ENCODE measurements at places on chromosomes 6 and 20. TPM values are rescaled to one million over a fixed set of nuclear protein-coding genes. Genes with fewer than 3 reads are reported as not detected.

The BHLHE23 gene
- not detected for total RNA-seq

The STMND1 gene
- not detected for total RNA-seq

The MYBL2 gene
- total RNA-seq: 99.8 TPM

The FHL5 gene
- total RNA-seq: not detected

The SYNCRIP gene
- total RNA-seq: 191 TPM

The HEY2 gene
- total RNA-seq: not detected

The RNF182 gene
- not detected for total RNA-seq

The CDKN1A gene
- 31.3 TPM for total RNA-seq

The PLTP gene
- total RNA-seq: 5.6 TPM

The FAM162B gene
- total RNA-seq: not detected

The FOXF2 gene
- not detected for total RNA-seq

The C6orf52 gene
- 2.4 TPM for total RNA-seq

The CALHM4 gene
- total RNA-seq: not detected

The MOXD1 gene
- total RNA-seq: not detected

The SAYSD1 gene
- 14.1 TPM for total RNA-seq

The PTCHD4 gene
- not detected for total RNA-seq

The CNPY3 gene
- total RNA-seq: 34.3 TPM

The PKIB gene
- total RNA-seq: 2.5 TPM

- no peak overlapping the region for H3K4me3 ChIP-seq
- no peak overlapping the region for H3K27ac ChIP-seq
- H3K36me3 ChIP-seq: no peaks in the 10 kb centered on the region
- no peaks in the 10 kb centered on the region for H3K27me3 ChIP-seq
Measured at GRCh38 chr20:41627001-41627495, 8.9 kb upstream of the CHD6 start.

DNA sequence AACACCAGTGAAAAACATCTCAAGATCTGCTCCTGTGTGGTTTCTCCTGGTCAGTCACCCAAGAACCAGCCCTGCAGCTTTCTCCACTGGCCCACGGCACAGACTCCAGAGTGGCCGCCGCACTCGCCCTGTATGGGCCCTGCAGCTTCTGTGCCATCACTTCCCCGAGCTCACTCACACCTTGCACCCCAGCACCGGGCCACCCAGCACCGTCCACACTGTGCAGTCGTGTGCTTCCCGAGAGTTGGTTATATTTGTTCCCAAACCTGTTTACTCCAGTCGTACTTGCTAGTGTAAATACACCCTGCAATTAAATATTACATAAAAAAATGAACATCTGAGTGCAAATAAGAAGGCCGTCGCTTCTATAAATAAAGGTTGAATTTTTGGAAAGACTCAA is 341.7 kb downstream of the CDH26 start:
- no peaks in the 10 kb centered on the region for H3K4me1 ChIP-seq
- H3K36me3 ChIP-seq: no peaks in the 10 kb centered on the region
- H3K27me3 ChIP-seq: no peaks in the 10 kb centered on the region

DNA sequence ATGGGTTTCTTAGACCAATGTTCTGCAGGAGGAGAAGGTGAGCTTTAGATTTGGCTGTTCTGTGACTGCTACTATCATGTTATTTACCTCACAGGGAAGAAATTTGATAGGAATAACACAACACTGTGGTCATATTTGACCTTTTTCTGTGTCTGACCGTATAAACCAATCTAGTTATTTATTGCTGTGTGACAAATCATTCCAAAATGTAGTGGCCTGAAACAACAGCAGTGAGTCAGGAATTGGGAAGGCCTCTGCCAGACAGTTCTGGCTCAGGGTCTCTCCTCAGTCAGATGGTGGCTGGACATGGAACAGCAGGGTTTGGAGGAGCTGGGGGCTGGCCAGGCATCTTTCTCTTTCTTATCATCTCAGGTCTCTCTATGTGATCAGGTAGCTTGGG is 33.0 kb downstream of the RIPOR2 start:
- no peak for DNase-seq
- H3K27ac ChIP-seq: peak overlapping the region; percentile 78
- H3K4me3 ChIP-seq: no peak overlapping the region
- peaks cover 92% of the 10 kb centered on the region for H3K4me1 ChIP-seq
- no peaks in the 10 kb centered on the region for H3K27me3 ChIP-seq

- H3K36me3 ChIP-seq: no peaks in the 10 kb centered on the region
- DNase-seq: no peak
- H3K4me3 ChIP-seq: no peak overlapping the region
- no peaks in the 10 kb centered on the region for H3K4me1 ChIP-seq
- no peak overlapping the region for H3K27ac ChIP-seq
- no peaks in the 10 kb centered on the region for H3K27me3 ChIP-seq
Measured at GRCh38 chr6:55399351-55399750, 72.1 kb downstream of the GFRAL start.

DNA sequence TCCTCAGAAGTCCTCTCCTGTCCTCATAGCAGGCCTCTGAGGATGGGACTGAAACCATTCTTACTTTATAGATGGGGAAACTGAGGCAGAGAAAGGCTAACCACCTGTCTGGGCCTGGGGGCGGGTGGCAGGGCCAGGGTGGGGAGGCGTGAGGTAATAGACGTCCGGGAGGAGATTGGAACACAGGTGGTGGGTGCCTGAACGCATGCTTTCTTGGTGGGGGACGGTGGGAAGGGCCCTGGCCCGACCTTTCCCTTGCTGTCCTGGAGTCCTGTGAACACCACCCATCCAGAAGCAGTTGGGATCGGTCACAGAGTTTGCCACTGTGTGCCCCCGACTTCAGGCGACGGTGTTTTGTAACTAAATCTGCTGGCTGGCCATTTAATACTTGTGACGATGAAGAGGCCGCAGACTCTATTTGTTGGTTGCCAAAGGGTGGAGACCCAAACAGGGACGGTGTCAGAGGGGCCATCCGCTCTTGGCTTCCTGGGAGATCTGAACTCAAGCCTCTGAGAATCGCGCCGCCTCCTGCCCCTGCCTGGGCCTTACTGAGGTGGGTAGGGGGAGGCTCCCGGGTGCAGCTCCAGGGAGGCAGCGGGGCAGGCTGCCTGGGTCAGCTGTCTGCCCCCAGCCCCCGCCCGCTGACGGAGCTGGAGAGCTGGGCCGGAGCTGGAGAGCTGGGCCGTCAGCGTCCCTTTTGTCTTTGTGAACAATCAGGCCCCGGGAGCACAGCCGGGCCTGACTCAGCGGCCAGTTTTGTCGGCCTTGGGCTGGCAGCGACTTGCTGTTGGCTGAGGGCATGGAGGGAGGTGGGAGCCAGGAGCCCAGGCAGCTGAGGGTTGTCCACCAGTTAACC is 4.1 kb downstream of the RBM38 start:
- no peak overlapping the region for H3K4me3 ChIP-seq
- DNase-seq: no peak
- peak overlapping the region; percentile 95 for H3K27ac ChIP-seq
- H3K27me3 ChIP-seq: no peaks in the 10 kb centered on the region
- H3K4me1 ChIP-seq: peaks cover 72% of the 10 kb centered on the region
- peaks cover 75% of the 10 kb centered on the region for H3K36me3 ChIP-seq

DNA sequence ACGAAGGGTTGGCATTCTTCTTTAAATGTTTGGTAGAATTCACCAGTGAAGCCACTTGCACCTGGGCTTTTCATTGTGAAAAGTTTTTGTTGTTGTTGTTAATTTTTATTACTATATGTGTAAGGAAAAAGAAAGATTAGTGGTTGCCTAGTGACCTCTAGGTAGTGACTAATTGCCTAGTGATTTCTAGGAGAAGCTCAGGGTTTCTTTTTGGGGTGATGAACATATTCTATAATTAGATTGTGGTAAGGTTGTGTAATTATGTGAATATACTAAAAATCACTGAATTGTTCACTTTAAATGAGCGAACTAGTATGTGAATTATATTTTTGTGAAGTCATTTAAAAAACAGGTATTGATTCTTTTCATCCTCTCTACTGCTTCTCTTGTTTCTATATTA is 123.8 kb upstream of the TMEM170B start:
- no peaks in the 10 kb centered on the region for H3K36me3 ChIP-seq
- H3K4me1 ChIP-seq: peaks cover 52% of the 10 kb centered on the region
- H3K27ac ChIP-seq: peak overlapping the region; percentile 69
- H3K4me3 ChIP-seq: no peak overlapping the region

GRCh38 chr6:98486057-98486456 is 348.3 kb upstream of the POU3F2 start:
- no peak overlapping the region for H3K27ac ChIP-seq
- no peaks in the 10 kb centered on the region for H3K27me3 ChIP-seq
- no peaks in the 10 kb centered on the region for H3K4me1 ChIP-seq
- no peak for DNase-seq

GRCh38 chr6:659716-660581 is 3.0 kb upstream of the HUS1B start:
- peaks cover 61% of the 10 kb centered on the region for H3K4me1 ChIP-seq
- no peaks in the 10 kb centered on the region for H3K27me3 ChIP-seq
- no peak overlapping the region for H3K4me3 ChIP-seq

- no peaks in the 10 kb centered on the region for H3K27me3 ChIP-seq
- H3K4me3 ChIP-seq: no peak overlapping the region
- no peak for DNase-seq
- H3K36me3 ChIP-seq: peaks cover 37% of the 10 kb centered on the region
- H3K27ac ChIP-seq: no peak overlapping the region
Measured at GRCh38 chr20:50141018-50141675, 12.4 kb downstream of the PEDS1 start.

- DNase-seq: no peak
- H3K4me3 ChIP-seq: no peak overlapping the region
- no peaks in the 10 kb centered on the region for H3K4me1 ChIP-seq
- no peaks in the 10 kb centered on the region for H3K27me3 ChIP-seq
- H3K27ac ChIP-seq: no peak overlapping the region
Measured at GRCh38 chr6:16336056-16336818, 97.8 kb downstream of the GMPR start.

GRCh38 chr6:36593569-36594028 is 563 bp upstream of the SRSF3 start:
- peaks cover 15% of the 10 kb centered on the region for H3K4me1 ChIP-seq
- H3K4me3 ChIP-seq: peak overlapping the region; percentile 88
- peak; percentile 68 for DNase-seq
- no peaks in the 10 kb centered on the region for H3K27me3 ChIP-seq
- H3K36me3 ChIP-seq: peaks cover 45% of the 10 kb centered on the region

GRCh38 chr20:7196481-7196880 is 429.0 kb downstream of the BMP2 start:
- no peak for DNase-seq
- no peak overlapping the region for H3K27ac ChIP-seq
- no peaks in the 10 kb centered on the region for H3K27me3 ChIP-seq
- no peaks in the 10 kb centered on the region for H3K4me1 ChIP-seq
- no peaks in the 10 kb centered on the region for H3K36me3 ChIP-seq

- H3K27me3 ChIP-seq: peaks cover 2% of the 10 kb centered on the region
- peaks cover 7% of the 10 kb centered on the region for H3K4me1 ChIP-seq
- no peak overlapping the region for H3K4me3 ChIP-seq
Measured at GRCh38 chr20:52918311-52918710, 53.8 kb upstream of the TSHZ2 start.

DNA sequence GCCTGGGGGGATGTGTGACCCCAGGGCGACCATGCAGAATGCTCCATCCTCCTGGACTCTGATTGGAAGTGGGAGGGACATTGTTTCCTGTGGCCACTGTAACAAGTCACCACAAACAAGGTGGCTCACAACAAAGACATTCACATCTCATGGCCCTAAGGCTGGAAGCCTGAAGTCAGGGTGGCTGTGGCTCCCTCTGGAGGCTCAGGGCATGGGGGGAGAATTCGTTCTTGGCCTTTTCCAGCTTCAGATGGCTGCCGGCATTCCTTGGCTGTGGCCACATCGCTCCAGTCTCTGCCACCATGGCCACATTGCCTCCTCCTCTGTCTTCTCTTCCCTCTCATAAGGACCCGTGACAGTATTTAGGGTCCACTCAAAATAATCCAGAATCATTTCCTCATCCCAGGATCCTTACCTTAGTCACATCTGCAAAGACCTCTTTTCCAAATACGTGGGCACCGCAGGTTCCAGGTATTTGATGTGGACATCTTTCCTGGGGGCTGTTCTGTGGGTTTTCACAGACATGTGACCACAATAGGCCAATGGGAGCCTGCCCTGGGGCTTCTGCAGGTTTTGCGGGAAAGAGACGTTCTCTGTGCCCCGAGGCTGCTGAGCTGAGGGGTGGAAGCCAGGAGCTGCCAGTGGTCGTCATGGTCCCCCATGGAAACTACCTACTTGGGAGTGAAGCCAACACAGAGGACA is 249.3 kb downstream of the PREX1 start:
- no peaks in the 10 kb centered on the region for H3K36me3 ChIP-seq
- H3K4me1 ChIP-seq: no peaks in the 10 kb centered on the region
- DNase-seq: no peak
- H3K27ac ChIP-seq: no peak overlapping the region

DNA sequence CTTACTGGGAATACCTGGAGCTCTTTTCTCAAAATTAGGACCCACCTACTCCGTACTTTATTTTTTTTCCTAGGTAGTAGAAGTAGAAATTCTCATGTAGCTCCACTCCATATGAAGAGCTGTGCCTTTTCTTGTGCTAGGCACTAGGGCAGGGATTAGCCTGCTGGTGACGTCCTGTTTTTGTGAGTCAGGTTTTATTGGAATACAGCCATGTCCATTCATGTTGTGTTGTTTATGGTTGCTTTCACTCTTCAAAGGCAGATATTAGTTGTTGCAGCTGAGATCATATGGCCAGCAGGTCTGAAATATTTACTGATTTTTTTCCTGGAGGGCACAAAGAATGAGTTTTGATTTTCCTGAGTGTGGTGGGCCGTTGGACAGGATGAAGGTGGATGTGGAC is 20.5 kb downstream of the XRN2 start:
- peak overlapping the region; percentile 10 for H3K27ac ChIP-seq
- no peaks in the 10 kb centered on the region for H3K27me3 ChIP-seq
- H3K4me3 ChIP-seq: no peak overlapping the region
- H3K36me3 ChIP-seq: peaks cover 31% of the 10 kb centered on the region
- no peak for DNase-seq

GRCh38 chr20:50308513-50309279 is 118.1 kb downstream of the CEBPB start:
- H3K27ac ChIP-seq: no peak overlapping the region
- no peak overlapping the region for H3K4me3 ChIP-seq
- no peak for DNase-seq
- no peaks in the 10 kb centered on the region for H3K4me1 ChIP-seq

- no peak overlapping the region for H3K4me3 ChIP-seq
- DNase-seq: no peak
- no peaks in the 10 kb centered on the region for H3K27me3 ChIP-seq
- H3K36me3 ChIP-seq: peaks cover 2% of the 10 kb centered on the region
- H3K4me1 ChIP-seq: peaks cover 17% of the 10 kb centered on the region
- H3K27ac ChIP-seq: no peak overlapping the region
Measured at GRCh38 chr20:1338801-1339200, 9.9 kb upstream of the SDCBP2 start.

GRCh38 chr6:26251354-26252076 is 113.5 kb upstream of the BTN3A2 start:
- peak overlapping the region; percentile 97 for H3K27ac ChIP-seq
- peak overlapping the region; percentile 86 for H3K4me3 ChIP-seq
- H3K36me3 ChIP-seq: peaks cover 2% of the 10 kb centered on the region
- peak; percentile 84 for DNase-seq
- peaks cover 14% of the 10 kb centered on the region for H3K4me1 ChIP-seq

- H3K27me3 ChIP-seq: peaks cover 16% of the 10 kb centered on the region
- peak; percentile 10 for DNase-seq
- no peak overlapping the region for H3K4me3 ChIP-seq
- no peaks in the 10 kb centered on the region for H3K4me1 ChIP-seq
Measured at GRCh38 chr6:165804331-165805066, 141.5 kb upstream of the PDE10A start.

GRCh38 chr20:11791835-11792567 is 125.7 kb upstream of the BTBD3 start:
- H3K4me3 ChIP-seq: no peak overlapping the region
- H3K36me3 ChIP-seq: no peaks in the 10 kb centered on the region
- DNase-seq: no peak
- no peak overlapping the region for H3K27ac ChIP-seq
- H3K27me3 ChIP-seq: no peaks in the 10 kb centered on the region

Data from activated CD4-positive, alpha-beta T cell treated with anti-CD3 and anti-CD28 coated beads for 36 hours (primary cell).